ENCODE measurements at places on chromosomes 6 and 20.

DNA sequence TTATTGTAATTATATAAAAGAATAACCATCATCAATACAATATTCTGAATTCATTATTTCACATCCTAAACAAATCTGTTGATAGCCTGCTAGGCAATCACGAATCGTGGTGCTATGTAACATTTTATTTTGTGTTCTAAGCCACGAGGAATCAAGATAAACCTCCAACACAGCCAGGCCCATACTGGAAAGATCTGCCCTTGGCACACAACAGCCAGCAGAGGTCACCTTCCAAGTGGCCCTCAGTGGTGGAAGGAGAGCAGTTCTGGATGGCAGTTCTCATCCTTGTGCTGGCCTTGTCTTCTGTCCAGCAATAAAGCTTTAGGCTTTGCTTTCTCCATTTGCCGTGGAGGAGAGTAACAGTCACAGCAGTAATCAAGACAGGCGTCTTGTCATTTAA is 13.2 kb downstream of the ZNF831 start:
- no peak for DNase-seq

- no peak for DNase-seq
Observed at GRCh38 chr6:168528474-168529095, 87.6 kb downstream of the SMOC2 start.

GRCh38 chr6:53302678-53303360 is 45.9 kb downstream of the ELOVL5 start:
- DNase-seq = no peak

- DNase-seq = no peak
Observed at GRCh38 chr20:61807471-61808160, 258.1 kb downstream of the TAF4 start.

GRCh38 chr6:96923871-96924493 is 546 bp upstream of the KLHL32 start:
- DNase-seq = no peak

DNA sequence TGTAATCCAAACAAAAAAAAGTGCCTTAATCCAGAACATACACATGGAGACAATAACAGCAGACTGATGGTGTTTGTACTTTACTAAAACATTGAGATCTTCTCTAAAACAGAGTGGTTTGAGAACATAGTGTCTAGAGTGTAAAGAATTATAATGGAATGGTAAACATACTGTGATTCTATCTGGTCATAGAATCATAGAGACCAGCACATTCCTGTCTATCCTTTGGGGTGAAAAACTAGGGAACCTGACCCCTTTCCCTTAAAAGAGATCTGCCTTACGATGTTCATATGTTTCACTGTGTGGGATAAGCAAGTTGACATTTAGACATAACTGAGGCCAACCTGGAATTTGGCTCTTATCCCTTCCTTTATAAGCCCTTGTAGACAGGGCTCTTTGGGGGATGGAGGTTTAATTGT is 55.7 kb downstream of the TRMT11 start:
- no peak for DNase-seq

DNA sequence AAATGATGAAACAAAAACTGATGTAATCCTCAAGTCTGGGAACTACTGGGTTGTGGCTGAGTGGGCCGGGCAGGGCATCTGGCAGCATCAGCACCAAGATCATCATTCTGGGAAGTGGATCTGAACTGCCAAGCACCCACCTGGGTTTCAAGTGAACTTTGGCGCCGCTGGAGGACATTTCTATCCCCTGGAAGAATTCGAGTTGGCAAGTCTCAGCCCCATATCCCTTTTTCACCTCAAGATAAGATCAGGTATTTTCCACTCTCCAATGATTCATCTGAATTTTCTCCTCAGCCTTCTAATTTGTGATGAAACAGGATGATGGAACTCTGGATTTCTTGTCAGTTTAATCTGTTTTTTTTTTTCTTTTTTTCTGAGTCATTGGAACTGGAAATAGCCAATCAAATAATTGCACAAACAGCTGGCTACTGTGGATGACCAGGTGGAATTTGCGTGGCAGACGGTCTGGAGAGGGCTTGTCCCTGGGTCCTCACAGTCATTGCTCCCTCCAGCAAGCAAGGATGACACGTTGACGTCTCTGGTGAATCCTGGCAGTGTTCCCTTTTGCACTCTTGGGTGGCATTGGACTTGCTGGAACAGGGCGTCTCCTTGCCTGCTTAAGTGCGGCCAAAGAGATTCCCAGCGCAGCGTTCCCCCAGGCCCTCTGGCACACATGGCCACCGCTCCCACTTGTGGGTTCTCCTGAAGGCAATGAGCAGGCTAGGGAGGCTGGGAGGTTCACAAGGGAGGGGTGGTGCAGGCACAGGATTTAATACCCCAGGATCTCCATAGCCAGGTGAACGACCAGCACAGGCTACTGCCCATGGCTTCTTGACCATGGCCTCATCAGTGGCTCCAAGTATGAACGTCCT is 80.4 kb downstream of the DHX35 start:
- DNase-seq = no peak

- no peak for DNase-seq
Observed at GRCh38 chr6:81755551-81755950, 3.1 kb upstream of the TENT5A start.

GRCh38 chr6:166500246-166500645 is 86.2 kb downstream of the RAMACL start:
- DNase-seq = no peak

GRCh38 chr6:53251033-53251672 is 97.6 kb downstream of the ELOVL5 start:
- no peak for DNase-seq

GRCh38 chr6:146426516-146426915 is 117.1 kb upstream of the RAB32 start:
- DNase-seq = no peak

DNA sequence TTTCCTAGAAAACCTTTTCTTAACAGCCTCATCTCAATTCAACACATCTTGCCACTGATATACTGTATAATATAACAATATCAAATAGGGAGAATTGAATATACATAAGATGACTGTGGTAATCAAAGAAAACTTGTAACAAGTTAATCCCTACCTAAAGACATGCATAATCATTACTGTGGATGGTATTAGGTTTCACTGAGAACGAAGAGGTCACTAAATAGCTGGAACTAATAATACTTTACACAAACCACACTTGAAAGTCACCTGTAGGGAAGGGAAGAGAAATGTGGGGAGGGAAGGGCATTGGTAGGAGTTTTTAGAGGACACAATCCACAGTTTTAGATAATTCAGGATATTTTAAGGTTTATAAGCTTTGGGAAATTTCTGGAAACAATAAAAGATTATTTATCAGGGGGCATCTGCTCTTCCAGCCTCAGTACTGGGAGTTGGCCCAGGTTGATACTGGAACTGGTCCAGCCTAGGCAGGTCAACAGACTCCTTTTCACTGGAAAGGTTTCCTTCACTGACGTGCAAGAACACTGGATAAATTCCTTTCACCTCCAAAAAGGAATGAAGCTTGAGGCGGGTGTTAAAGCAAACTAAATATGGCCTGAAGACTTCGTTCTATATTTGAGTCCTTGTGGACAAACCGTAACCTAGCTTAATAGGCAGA is 44.0 kb downstream of the MAP7 start:
- DNase-seq = no peak

GRCh38 chr20:47241345-47241781 is 115.1 kb downstream of the ZMYND8 start:
- DNase-seq = no peak

DNA sequence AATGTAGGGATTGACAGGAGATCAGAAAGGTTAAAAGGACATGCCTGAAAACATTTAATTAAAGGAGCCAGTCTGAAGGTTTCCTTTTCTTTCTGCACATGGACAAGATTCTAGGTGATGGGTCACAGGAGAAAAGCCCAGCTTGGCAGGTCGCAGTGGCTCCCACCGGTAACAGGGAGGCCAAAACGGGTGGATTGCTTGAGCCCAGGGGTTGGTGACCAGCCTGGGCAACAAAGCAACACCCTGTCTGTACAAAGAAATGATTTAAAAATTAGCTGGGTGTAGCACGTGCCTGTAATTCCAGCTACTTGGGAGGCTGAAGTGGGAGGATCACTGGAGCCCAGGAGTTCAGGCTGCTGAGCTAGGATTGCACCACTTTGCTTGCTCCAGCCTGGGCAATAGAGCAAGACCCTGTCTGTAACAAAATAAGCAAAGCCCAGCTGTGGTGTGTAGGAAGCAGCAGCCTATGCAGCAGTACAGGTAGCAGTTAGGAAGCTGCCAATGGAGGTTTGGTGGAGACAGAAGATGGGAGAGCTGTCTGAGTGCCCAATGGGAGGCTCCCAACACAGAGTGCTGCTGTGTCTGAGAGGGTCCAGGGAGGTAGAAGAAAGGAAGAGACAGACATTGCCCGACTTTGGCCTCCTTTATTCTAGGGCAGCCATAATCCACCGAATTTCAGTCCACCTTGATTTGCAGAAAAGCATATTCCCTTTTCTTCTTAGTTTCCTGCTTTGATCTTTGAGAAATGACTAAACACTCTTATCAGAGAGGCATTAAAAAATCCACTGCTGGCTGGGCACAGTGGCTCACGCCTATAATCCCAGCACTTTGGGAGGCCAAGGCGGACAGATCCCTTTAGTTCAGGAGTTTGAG is 7.1 kb upstream of the AP5S1 start:
- DNase-seq = no peak

GRCh38 chr20:3896302-3896701 is 7.1 kb downstream of the PANK2 start:
- no peak for DNase-seq

DNA sequence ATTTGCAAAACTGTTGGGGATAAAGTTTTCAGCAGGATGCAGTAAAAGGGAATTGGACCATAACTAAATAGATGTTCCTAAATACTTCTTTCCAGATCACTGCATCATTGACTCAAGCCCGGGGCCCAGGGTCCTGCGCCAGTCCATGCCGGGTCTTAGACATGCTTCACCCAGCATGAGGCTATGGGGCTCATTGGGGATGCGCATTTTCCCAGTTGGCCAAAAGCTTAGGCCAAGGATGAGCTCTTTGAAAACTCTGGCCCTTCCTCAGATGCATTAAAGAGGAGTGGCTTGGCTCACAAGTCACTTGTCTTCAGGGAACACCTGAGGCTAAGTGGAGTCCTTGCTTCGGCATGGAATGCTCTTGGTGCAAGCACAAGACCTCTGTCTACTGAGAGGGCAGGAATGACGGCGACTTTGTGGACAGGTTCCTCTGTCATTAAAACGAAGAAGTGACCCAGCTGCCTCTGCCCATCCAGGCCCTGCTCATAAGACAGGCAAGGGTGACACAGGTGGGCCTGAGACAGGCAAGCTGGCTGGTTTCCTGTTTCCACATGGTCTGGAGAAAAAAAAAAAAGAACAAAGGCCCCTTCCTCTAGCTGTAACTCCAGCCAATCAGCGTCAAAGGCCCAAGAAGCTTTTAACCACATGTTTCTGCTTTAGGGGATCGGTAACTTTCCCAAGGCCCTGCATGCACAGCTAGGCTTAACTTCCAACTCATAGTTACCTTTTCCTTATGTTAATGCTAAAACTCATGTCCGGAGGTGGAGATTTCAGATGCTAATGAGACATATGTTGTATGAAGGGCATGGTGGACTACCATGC is 81.4 kb upstream of the CDH4 start:
- no peak for DNase-seq

DNA sequence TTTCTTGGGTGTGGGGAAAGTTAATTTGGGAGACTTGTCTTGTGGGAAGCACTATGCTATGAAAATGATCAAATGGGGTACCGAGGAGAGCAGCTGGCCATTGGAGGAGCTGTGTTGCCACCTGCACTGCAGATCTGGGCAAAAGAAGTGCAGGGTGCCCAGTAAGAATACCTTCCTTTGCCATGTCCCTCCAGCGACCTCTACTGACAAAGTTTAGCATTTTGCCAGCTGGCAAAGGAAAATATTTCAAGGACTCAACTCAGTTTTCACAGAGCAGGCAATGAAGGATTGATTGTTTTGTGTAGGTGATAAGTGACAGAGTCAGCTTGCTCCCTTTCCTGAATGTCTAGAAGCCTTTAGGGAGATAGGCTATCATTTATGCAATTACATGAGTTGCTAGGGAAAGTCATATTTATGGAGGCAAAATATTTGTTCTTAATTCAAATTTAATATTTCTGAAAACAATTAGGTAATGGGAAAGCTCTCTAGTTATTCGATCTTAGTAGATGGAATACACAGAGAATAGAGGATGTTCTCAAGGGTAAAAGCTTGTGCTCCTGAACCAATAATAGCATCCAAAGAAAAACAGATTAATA is 118.4 kb downstream of the FARS2 start:
- DNase-seq = no peak

- DNase-seq = peak; percentile 36
Observed at GRCh38 chr20:52972190-52972937, at the start of gene TSHZ2. Gene TSHZ2, plus strand, starts transcription at chr20:52972358. Its CDS starts 936 bp downstream, at chr20:52973294.

GRCh38 chr6:63447134-63447533 is 125.1 kb upstream of the LOC128125822 start:
- DNase-seq = no peak

All from NCI-H1436 (cell line).